ENCODE measurements at places on chromosomes 2 and 18. TPM values are rescaled to one million over a fixed set of nuclear protein-coding genes. Genes with fewer than 3 reads are reported as not detected.

- no peak for DNase-seq
These were observed 63.4 kb upstream of the CHN1 start for GRCh38 chr2:175068534-175068933.

GRCh38 chr18:45666520-45666919, 51.2 kb downstream of the SLC14A2 start:
- DNase-seq = no peak

DNA sequence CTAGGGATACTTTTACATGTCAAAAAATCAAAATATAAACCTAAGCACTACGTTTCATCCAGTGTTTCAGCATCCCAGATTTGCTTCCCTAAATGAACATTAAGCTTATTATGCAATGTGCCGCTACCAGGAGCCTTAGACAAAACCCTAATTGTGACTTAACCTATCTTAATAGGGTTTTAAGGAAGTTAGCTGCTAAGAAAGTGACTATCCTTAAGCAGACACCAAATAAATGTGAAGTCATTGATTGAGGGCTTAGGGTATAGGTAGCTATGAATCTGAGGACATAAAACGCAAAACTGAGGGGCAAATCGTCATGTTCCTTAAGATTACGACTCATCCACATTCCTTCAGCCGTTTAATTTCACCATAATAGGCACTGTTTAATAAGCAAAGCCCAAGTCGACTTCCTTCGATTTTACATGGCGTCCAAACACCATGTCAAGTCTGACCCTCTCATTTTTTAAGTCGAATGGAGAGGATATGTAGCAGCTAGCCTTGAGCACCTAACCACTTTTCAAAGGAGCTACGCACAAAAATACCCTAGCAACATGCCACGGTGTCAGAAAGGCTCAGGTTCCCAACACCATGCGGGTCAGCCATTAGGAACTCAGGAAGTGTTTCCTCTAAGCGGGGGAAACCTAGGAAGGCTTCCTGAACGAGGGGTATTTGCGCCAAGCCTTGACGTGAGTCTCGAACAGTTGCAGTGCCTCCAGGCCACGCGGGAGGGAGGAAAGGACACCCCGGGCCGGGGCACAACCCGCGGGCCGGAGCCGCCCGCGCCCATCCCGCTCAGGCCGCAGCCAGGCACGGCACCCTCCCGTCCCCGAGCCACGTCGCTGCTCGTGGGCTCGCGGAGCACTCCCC, 1.0 kb downstream of the HDLBP start:
- peak; percentile 50 for DNase-seq

Gene ZNF892
- 1.2 TPM for total RNA-seq

Gene CLEC4F
- total RNA-seq = not detected

Gene UGT1A5
- total RNA-seq = not detected

GRCh38 chr18:424071-424661, 76.3 kb downstream of the COLEC12 start:
- no peak for DNase-seq

DNA sequence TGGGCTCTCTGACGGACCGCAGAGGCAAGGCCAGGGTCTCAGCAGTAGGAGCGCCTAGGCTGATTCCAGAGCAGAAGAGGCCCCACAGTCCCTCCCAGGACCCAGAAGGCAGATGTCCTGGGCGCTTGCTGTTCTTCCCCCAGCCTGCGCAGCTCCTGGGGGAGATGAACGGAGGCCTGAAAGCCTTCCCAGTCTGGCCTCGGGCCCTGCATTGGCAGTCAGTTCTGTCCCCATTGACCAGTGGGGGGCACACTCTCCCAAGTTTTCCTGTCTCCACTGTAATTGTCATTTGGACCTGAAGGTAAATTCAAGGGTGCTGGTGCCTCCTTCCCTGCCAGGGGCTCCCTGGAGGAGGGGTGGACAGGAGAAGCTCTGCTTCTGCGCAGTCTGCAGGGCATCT, 345.7 kb downstream of the CYP26B1 start:
- DNase-seq = peak; percentile 74

- no peak for DNase-seq
These were observed 62.0 kb upstream of the FZD7 start for GRCh38 chr2:201971531-201972228.

DNA sequence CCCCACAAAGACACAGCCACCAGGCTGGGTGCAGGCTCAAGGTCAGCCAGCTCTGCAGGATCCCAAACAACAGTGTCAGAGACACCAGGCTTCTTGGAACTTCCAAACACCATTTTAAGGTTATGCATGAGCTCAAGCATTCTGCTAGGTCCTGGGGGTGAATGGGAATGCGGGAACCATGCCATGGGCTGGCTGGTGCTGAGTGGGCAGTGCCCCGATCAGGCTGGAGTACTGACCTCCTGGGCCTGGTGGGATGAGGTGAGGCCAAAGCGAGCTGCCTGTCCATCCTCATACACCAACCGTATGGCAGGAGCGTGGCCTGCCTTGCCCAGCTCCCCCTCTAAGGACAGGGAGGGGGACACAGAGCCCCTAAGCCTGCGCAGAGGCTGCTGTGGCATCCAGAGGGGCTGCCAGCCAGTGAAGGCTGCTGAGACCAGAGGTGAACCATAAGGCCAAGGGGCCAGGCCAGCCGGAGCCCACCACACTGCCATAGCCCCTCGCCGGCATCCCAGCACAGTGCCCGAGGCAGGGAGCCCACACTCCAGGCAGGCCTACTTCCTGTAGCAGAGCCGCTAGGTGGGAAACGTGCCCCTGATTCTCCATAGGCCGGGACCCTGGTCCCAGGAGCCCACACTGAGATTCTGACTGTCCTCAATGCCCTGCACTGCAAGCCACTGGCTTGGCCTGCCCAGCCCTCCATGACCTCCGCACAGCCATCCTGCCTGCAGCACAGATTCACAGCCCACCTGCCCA, 135.0 kb downstream of the HDAC4 start:
- DNase-seq = no peak

Gene RAB27B
- not detected for total RNA-seq

DNA sequence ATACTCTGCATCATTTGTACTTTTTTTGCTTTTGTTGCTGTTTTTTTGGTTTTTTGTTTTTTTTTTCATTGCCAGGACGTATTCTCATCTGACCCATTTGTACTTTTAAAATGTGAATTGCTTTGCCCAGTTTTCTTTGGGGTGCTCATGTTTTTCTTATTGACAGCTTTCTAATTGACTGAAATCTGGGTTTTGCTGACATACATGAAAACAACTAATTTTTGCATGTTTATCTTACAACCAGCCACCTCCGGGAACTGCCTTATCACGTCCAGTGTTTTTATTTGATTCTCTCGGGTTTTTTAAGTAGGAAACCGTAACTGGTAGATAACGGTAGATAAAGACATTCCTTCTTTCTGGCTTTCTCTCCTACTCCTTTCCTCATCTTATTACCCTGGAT, 38.6 kb downstream of the SNORC start:
- DNase-seq = no peak

- DNase-seq = no peak
These were observed 70.6 kb upstream of the LINC00305 start for GRCh38 chr18:64219517-64219916.

Gene CIDEA
- total RNA-seq = not detected

DNA sequence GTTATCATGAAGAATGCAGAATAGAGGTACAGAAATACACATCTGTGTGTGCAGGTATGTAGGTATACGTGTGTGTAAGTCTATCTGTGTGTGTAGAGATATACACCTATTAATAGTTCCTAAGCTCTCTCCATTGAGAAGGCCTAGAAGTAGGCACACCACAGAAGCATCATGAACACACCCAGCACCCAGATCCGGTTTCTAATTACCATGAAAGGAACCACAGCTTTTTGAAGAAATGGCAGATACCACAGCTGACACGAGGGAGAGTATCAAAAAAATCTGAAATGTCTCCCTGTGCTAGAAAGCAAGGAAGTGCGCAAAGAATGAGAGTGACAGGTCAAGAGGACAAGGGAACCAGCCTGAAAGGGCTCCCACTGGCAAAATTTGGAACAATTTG, 27.7 kb upstream of the AP1S3 start:
- DNase-seq = no peak

Gene GCKR
- not detected for total RNA-seq

DNA sequence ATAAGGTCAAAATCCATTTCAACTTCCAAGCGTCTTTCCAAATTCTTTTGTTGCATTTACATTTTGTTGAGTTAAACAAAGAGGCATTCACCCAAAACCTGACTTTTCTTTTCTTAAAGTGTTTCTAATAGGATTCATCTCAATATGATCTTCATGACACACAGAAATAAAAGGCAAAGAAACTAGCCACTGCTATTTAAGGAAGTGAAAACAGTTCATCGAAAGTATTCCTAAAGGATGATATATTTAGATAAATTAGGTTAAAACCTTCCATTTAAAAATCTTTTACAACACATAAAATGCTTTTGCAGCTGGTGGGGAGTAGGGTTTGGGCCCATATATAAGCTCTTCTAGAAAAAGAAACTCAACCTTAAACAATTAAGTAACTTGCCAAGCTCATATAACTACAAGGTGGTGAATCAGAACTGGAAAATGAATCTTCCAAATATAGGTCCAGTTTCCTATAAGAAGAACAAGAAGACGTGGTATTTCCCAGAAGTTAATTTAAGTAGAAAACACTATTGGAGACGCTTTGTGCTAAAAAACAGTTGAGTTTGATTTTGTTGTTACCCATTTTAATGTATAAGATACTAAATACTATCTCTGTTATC, 336.0 kb upstream of the HNRNPA3 start:
- DNase-seq = no peak

- DNase-seq = no peak
These were observed 131.4 kb upstream of the LHCGR start for GRCh38 chr2:48886919-48887318.

Gene ASAP2
- total RNA-seq = 16.1 TPM

DNA sequence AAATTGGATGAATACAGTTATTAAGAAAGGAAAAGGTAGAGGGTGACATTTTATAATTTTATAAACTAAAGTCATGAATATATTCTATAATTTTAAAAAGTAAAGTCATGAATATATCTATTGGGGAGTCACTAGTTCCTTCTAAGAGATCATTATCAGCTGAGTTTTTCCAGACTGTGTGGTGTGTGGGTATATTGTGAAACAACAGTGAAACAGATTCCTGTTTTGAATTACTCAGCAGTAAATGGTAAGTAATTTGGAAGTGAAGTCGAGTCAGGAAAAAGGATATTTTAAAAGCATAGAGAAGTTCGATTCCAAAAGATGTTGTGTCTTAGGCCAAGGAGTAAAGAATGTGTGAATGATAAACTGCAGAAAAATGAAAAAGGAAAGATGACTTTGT, 1018.2 kb upstream of the NXPH2 start:
- DNase-seq = no peak

DNA sequence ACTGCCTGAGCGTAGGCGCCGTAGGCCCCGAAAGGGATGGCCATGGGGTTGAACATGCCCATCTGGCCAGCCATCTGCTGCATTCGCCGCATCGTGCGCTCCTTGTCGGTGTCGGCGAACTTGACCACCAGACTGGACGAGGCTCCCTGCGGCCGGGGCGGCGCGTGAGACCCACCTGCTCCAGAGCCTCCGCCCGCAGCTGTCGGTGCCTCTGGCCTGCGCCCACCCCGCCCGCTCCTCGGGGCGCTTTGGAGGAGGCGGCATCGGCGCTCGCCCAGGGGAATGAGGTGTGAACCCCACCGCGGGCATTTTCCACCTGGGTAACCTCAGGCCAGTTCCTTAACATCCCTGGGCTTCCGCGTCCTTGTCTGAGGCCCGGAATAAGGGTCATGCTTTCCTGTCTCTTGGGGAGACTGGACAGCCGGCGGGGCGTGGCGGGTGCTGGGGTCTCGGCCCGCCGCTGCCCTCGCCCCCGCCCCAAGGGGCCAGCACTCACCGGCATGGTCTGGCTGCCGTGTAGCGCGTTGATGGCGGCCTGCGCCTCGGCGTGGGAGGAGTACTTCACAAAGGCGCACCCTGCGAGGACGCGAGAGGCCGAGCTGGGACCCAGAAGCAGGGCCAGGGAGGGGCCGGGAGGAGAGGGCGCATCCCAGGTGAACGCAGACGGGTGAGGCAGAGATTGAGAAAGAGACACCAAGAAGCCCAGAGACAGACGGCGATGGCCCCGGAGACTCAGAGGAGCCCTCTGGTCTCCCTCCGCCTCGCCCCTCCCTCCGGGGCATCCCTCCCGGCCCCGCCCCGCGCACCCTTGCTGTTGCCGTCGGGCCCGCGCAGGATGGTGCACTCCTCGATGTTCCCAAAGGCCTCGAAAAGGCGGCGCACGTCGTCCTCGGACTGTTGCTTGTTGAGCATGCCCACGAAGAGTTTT, 291.0 kb downstream of the CELF4 start:
- DNase-seq = no peak

Gene CYP27C1
- total RNA-seq = 0.26 TPM

Measured in SK-MEL-5 (cell line).